ENCODE measurements at places on chromosomes 2 and 18. TPM values are rescaled to one million over a fixed set of nuclear protein-coding genes. Genes with fewer than 3 reads are reported as not detected.
A peak's percentile ranks its signal among the peaks of the same experiment; 100 is the strongest.

The AQP4 gene
- not detected for polyA plus RNA-seq

The GPR155 gene
- polyA plus RNA-seq, result 3.2 TPM

The KATNAL2 gene
- 4.6 TPM for polyA plus RNA-seq

The RBFA gene
- polyA plus RNA-seq, result 29.2 TPM

The ELOA2 gene
- polyA plus RNA-seq, result not detected

The ZAP70 gene
- polyA plus RNA-seq, result not detected

The PSD4 gene
- polyA plus RNA-seq, result 0.63 TPM

The KCNS3 gene
- polyA plus RNA-seq, result 2.5 TPM

The INO80D gene
- polyA plus RNA-seq, result 3.4 TPM

The TRIM54 gene
- polyA plus RNA-seq, result not detected

The TRABD2A gene
- polyA plus RNA-seq, result 3.8 TPM

The FSHR gene
- not detected for polyA plus RNA-seq

The WIPF1 gene
- polyA plus RNA-seq, result 47.8 TPM

- DNase-seq, result peak; percentile 36
Measured at GRCh38 chr18:3062798-3063680, 50.1 kb upstream of the LPIN2 start.

GRCh38 chr2:43239981-43240765 is 13.8 kb upstream of the ZFP36L2 start:
- DNase-seq, result no peak

- DNase-seq, result no peak
Measured at GRCh38 chr18:74200780-74201179, 52.5 kb downstream of the TIMM21 start.

DNA sequence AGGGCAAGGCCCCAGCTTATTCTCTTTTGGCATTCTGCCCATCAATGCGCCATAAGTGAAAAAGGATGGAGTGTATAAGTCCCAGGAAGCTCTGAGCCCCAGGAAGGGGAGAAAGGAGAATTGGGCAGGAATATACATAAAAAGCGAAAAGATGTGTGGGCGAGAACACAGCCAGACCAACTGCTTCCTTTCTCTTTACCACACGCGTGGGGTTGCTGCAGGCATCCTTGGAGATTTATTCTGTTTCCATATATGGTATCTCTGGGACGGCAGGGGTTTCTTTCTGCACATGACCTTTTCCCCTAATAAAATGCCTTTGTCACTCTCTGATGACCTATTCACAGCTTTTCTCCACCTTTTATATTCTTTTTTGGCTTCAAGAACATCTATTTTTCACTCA is 440.5 kb downstream of the NBAS start:
- no peak for DNase-seq

DNA sequence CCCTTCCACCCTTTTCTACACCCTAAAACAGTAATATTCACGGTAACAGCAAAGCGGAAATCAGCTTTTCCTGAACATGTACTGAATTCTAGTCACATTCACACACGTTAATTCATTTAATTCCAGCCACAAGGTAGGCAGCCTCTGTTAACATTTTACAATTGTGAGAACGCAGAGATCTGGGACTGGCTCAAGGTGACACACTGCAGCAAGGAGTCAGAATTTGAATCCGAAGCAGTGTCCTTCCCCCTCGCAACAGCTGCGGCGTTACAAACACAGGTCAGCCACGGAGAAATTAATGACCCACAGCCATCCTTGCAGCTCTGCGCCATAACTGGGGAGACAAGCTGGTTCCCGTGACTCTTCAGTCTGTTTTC is 818 bp upstream of the SLC20A1 start:
- no peak for DNase-seq

GRCh38 chr2:220781622-220782241 is 790.4 kb downstream of the EPHA4 start:
- DNase-seq, result no peak

DNA sequence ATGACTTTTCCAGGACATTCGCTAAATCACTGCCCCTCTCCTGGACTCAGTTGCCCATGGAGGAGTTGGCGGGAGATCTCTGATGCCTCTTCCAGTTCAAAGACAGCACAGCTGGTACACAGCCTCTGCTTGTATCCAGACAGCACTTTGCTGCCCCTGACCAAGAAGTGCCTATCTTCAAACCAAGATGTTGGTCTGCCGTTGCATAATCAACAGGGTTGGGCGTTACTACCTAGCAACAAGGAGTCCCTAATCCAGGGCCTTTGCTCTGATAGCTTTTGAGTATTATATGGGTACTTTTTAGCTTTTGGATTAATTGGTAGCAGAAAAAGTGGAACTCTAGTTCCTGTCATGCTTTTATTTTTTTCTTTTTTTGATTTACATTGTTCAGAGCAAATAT is 166.6 kb downstream of the FAM210A start:
- no peak for DNase-seq

GRCh38 chr2:227022608-227023007 is 141.4 kb downstream of the COL4A4 start:
- DNase-seq, result no peak

GRCh38 chr2:64420677-64421076 is 33.3 kb upstream of the LGALSL start:
- no peak for DNase-seq

- DNase-seq, result peak; percentile 88
Measured at GRCh38 chr2:229586746-229587705, 127.3 kb downstream of the DNER start.

DNA sequence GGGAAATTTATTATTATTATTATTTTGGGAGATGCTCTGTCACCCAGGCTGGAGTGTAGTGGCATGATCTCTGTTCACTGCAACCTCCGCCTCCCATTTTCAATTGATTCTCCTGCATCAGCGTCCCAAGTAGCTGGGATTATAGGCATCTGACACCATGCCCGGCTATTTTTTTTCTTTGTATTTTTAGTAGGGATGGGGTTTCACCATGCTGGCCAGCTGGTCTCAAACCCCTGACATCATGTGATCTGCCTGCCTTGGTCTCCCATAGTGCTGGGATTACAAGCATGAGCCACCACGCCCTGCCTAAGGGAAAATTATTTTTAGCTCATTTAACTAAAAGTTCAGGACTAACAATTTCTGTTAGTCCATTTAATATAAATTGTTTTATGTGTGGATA is 109.2 kb upstream of the SESTD1 start:
- no peak for DNase-seq

GRCh38 chr18:31197676-31198075 is 35.0 kb upstream of the DSC1 start:
- no peak for DNase-seq

DNA sequence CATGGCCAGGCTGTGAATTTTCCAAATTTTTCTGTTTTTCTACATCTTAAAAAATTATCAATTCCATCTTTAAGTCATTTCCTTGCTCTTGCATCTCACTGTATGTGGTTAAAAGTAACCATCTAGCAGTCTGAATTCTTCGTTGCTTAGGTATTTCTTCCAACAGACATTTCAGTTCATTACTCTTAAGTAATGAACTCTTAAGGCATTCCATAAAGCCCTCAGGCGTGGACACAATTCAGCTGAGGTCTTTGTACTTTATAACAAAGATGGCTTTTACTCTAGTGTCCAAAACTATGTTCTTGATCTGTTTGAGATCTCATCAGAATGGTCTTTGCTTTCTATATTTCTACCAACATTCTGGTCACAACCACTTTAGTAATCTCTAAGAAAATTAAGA is 253.9 kb upstream of the GCFC2 start:
- DNase-seq, result no peak

- no peak for DNase-seq
Measured at GRCh38 chr2:182128821-182129707, 143.4 kb downstream of the PPP1R1C start.

- peak; percentile 93 for DNase-seq
Measured at GRCh38 chr18:26429535-26430226, 118.7 kb downstream of the KCTD1 start.

GRCh38 chr2:26540961-26541360 is 63.0 kb upstream of the OTOF start:
- DNase-seq, result no peak

DNA sequence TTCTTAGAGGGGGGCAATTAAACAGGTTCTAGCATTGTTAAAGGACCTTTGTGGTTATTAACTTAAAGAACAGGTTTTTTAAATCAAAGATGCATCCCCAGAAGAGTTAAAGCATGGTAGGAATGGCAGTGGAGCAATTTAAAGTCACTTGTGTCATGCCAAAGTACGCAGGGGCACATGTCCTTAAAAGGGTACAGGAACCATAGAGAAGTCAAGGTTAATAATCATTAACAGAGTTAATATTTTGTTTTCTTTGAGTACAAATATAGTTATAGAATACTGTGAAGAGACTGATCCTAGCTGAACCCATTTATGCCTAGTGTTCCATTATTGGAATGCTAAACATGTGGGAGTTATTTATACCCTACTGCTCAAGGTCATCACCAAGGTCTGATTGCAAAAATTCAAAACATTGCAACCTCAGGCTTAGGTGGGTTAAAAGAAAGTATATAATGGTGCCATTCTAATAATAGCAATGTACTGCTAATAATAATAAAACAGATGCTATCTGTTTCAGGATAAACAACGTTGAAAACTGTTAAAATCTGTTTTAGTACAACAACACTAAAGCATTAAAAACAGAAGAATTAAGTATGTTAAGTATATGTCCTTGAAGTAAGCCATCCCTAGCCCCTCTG is 216.0 kb downstream of the MYO3B start:
- DNase-seq, result no peak

- DNase-seq, result no peak
Measured at GRCh38 chr2:171327043-171327496, 106.7 kb downstream of the METTL8 start.

GRCh38 chr18:42187611-42188380 is 232.8 kb downstream of the PIK3C3 start:
- no peak for DNase-seq

Data from GM23248 (cell line).